ENCODE measurements at places on chromosomes 6 and 20. TPM values are rescaled to one million over a fixed set of nuclear protein-coding genes. Genes with fewer than 3 reads are reported as not detected.

DNA sequence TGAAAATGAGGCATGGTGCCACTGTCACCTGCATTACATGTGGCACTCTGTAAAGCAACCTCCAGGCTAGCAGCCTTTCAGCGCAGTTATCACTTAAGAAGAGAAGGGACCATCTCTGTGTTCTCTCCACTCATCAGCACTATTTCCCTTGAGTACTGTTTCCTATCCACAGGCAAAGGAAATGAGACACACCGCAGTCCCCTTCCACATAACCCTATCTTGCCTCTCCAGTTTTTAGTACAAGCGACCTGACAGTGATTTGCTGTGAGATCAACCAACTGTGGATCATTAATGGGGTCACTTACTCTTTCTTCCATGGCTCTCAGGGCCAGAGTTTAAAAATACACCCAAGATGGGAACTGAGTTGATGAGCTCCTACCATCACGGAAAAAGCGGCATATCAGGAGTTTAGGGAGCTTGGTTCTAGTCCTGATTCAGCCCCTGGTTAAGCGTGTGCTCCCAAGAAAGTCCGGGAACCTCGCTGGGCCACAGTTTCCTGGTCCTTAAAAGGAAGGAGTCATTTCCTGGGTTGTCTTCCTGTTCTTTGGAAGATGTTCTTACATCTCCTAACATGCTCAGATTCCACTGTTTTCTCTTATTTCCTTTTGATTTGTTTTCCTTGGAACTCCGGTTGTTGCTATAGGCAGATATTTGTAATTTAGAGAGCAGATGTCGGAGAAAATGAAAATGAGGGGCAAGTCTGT lies 27.3 kb downstream of the PRDM1 start:
- no peak for DNase-seq

The MTCH1 gene
- 182 TPM for total RNA-seq

The F13A1 gene
- 0.39 TPM for total RNA-seq

- no peak for DNase-seq
Observed at GRCh38 chr20:32126919-32127318, 17.4 kb downstream of the TM9SF4 start.

DNA sequence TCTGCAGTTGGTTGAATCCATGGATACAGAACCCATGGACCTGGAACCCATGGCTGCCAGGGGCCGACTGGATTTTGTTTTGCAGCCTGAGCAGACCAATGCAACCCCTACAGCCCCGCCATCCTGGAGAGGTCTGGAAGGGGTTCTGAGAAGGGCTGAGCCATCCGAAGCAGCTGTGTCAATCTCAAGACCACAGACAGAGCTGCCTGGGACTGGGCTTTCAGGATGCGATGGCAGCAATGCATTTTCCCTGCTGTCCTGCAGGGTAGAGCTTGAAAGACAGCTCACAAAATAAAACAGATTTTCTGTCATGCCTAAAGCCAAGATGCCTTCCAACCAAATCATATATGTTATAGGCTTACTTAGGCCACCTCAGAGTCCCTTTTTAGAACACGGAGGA lies 125.8 kb upstream of the NXT1 start:
- no peak for DNase-seq

The PKIB gene
- 86.4 TPM for total RNA-seq

DNA sequence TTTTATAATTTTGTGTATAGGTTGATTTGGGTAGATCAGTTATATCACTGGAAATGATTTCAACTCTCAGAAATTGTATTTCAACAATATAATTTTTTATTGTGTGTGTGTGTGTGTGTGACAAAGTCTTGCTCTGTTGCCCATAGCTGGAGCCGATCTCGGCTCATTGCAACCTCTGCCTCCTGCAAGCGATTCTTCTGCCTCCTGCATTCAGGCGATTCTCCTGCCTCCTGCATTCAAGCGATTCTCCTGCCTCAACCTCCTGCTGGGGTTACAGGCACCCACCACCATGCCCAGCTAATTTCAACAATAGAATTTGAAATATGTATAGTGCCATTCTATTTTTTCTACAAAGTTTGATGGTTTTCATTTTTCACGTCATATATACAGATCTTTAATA lies 24.1 kb downstream of the AFDN start:
- DNase-seq, result no peak

The HSPA1L gene
- 1.5 TPM for total RNA-seq

The LY86 gene
- not detected for total RNA-seq

DNA sequence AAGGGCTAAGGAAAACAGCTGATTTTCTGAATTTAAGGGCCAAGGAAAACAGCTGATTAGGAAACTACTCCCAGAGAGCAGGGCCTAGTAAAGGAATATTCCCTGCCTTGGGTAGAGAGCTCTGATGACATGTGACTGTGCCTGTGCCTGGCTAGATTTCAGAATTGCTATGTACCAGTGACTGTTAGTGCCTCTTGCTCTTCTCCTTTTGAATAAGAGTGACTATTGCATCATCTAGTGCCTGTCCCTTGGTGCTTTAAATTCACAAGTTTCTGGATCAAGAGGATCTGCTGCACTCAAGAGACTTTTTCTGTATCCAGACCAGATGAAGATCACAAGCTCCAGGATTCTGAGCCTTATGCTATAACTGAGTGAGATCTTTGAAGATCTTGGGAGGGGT lies 332.9 kb downstream of the KIF16B start:
- DNase-seq, result no peak

DNA sequence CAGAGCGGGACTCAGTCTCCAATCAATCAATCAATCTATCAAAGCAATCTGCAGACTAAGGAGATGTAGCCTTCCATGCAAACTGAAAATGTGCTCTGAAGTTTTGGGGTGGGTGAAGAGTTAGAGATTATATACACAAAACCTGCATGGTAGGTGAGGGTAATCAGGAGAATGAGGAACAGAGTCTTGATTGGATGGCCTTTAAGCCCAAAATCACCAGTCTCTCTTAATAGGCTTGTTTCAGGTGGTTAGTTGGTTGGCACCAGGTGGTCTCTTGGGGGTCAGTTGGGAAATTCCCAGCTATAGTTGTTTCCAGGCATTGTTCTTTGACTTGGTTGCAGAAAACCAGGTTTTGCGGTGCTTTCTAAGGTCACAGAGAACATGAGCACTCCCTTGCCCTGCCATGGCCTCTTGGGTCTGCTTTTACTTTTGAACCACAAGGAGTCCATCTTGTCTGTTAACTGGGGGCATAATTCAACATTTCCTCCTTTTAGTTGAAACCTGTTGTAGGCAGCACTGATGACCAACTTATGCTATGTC lies 33.3 kb upstream of the EIF2S2 start:
- no peak for DNase-seq

The KCNK16 gene
- not detected for total RNA-seq

The OPRL1 gene
- 0.96 TPM for total RNA-seq

The HNF4A gene
- total RNA-seq, result not detected

DNA sequence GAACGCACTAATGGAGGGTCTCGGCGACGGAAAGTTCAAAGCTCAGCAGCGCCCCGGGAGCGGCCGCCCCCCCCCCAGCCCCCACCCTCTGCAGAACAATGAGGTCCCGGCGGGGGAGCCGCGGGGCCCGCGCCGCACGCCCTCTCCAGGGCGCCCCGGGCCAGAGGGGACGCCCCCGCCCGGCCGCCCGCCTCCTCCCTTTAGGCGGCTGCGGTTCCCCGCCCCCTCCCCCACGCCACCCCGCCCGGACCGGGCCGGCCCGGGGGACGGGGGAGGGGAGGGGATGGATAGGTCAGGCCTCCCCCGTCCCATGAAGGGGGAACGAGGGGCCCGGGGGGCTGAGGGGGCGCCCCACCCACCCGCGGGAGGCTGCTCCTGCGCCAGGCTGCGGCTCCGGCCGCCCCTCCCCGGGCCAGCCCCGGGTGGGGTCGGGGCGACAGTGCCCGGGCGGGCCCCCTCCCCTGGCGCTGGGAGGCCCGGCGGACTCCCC lies 1.5 kb downstream of the NOL4L start:
- DNase-seq, result no peak

The MKKS gene
- 21.1 TPM for total RNA-seq

GRCh38 chr6:32113386-32114352 lies 4.5 kb upstream of the TNXB start:
- no peak for DNase-seq

DNA sequence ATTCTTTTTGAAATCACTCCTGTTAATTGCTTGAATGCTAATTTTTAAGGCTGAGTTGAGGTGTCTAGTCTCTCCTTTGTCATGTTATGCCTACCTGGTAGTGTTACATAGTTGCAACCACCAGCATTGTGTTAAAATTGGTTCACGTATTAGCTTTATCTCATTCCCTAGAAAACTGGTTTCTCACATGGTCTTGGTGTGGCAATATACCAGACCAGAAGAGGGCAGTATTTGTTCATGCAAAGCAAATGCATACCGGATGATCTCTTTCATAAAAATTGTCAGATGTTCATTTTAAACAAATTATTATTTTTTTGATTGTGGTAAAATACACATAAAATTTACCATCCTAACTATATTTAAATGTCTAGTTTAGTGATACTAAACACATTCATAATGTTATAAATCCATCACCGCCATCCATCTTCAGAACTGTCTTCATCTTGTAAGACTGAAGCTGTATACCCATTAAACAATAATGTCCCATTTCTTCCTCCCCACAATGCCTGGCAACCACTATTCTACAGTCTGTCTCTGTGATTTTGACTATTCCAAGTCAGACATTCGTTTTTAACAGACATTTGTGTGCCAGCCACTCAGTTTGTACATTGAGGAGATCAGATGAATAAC lies 92.8 kb downstream of the ATRN start:
- DNase-seq, result no peak

DNA sequence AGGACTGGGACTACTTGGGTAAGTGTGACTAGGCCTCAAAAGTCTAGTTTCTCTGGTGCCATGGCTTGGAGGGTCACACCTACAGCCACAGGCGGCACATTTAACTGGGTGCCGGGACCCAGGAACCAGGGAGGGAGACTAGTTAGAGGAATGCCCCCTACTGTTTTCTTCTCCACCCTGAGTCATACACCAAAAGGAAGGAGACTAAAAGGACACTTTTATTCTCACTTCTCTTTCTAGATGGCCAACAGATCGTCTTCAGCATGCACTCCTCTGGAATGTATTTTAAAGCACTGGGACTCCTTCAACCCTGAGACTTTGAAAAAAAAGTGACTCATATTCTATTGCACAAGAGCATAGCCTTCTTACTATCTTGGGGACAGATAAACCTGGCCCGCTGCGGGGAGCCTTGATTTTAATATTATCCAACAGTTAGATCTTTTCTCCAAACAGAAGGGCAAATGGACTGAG lies 33.4 kb downstream of the PLN start:
- DNase-seq, result no peak

The IL20RA gene
- not detected for total RNA-seq

- no peak for DNase-seq
Observed at GRCh38 chr6:36277946-36278470, 8.1 kb downstream of the PNPLA1 start.

- DNase-seq, result no peak
Observed at GRCh38 chr6:10630178-10630577, 64.2 kb downstream of the C6orf52 start.

DNA sequence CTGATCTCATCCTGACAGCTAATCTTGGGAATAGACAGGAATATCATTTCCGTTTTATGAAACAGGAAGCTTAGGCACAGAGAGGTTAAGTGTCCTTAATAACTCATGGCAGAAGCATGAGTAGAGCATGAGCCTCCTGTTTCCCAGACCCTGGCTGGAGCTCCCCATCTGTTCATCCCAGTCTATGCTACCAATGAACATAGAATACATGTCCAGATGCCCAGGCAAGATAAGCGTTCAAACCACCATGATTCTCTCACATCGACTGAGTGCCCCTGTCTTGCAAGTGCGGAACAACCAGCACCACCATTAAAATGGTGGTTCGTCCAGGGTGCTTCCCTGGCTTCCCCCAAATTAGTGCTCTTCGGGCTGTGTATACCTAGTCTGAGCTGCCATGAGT lies 217.1 kb downstream of the FARS2 start:
- no peak for DNase-seq

GRCh38 chr6:125952764-125953501 lies 3.6 kb upstream of the HINT3 start:
- no peak for DNase-seq

DNA sequence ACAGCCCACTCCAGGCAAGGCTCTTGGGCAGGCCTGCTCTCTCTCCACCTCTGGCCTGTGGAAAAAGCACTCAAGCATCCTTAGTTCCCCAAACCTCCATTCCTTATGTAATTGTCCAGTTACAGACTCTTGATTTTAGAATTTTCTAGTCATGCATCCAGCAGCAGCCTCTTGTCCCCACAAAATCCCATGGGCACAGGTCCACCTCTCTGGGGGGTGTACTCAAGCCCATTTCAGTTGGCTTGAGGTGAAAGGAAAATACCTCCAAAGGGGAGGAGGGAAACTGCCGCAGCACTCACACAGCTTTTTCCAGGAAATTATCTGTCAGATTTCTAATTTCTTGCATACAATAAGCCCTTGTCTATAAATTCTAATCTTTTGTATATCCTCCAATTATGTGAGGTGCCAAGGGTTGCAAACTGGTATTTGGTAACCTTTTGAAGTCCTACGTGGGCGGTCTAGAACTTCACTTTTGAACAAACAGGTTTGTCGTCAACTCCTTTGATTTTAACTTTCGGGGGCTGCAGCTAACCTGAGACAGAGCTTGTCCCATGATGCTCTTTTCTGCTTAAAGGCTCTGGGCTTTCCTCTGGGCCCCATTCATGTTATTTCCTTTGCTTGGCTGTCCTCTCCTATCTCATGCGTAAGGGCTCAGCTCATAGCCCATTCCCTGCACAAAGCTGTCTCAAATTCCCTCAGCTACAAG lies 104.7 kb upstream of the CEP85L start:
- DNase-seq, result no peak

GRCh38 chr6:50936277-50936681 lies 117.6 kb downstream of the TFAP2B start:
- DNase-seq, result no peak

The CFAP61 gene
- total RNA-seq, result 1.7 TPM

DNA sequence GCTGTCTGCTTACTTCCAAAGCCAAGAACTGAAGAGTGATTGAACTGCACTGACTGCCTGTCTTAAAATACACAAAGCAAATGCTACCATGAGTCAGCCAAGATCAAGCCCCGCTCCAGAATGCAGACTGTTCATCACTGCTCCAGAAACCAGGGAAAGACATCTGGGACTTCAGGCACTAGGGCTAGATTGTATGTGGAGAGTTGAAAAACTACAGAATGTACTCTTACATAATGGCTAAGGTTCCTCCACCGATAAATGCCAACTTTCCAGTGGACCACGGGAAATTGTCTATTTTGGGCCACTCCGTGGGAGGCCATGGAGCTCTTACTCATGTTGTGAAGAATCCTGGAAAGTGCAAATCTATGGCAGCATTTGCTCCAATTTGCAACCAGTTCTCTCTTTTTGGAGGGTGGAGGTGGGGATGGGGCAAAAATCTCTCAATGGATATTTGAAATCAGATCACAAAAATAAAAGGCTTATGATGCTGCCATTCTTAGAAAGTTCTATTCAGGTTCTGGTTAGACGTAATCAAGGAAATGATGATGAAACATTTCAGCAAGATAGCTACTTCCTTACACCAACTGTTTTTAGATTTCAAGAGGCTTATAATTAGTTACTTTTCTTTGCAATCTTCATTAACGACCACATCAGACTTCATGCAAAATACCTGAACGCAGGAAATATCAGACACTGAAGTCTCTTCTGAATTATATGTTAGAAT lies 11.8 kb upstream of the CAP2 start:
- DNase-seq, result no peak

The LKAAEAR1 gene
- total RNA-seq, result not detected

Measured in neural crest cell (in vitro differentiated cells).